Epithelial cell of prostate (primary cell): ENCODE measurements at places on chromosomes 2 and 18.

- no peak for DNase-seq
Measured at GRCh38 chr2:104028061-104028460, 825.9 kb upstream of the POU3F3 start.

- peak; percentile 62 for DNase-seq
Measured at GRCh38 chr2:230737791-230738226, 25.2 kb downstream of the CAB39 start.

- DNase-seq, result no peak
Measured at GRCh38 chr2:240970104-240970503, 28.3 kb upstream of the SNED1 start.

GRCh38 chr2:238872026-238872425 is 24.1 kb downstream of the TWIST2 start:
- DNase-seq, result no peak

GRCh38 chr2:25085761-25086560 is 44.1 kb downstream of the EFR3B start:
- no peak for DNase-seq

DNA sequence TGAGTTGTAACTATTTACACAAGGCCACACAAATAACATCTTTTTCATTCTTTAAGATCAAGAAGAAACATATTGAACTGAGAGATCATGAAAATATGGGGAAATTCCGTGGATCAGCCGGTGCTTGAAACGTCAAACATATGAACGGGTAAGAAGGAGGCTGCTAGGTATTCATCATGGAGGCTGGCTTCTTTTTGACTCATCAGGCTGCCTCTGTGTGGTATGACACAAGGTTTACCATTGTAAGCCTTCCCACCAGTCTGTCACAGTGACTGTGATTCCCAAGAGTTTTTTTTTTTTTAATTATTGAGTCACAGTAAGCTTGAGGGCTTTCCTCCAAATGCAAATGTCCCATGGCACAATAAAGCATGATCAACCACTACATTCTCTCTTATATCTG is 506.9 kb downstream of the BCL11A start:
- peak; percentile 12 for DNase-seq

GRCh38 chr2:20483194-20483895 is 36.5 kb downstream of the RHOB start:
- no peak for DNase-seq

- no peak for DNase-seq
Measured at GRCh38 chr18:38966841-38967240, 1401.2 kb upstream of the CELF4 start.

GRCh38 chr2:46769809-46770208 is 145.8 kb downstream of the MCFD2 start:
- no peak for DNase-seq

DNA sequence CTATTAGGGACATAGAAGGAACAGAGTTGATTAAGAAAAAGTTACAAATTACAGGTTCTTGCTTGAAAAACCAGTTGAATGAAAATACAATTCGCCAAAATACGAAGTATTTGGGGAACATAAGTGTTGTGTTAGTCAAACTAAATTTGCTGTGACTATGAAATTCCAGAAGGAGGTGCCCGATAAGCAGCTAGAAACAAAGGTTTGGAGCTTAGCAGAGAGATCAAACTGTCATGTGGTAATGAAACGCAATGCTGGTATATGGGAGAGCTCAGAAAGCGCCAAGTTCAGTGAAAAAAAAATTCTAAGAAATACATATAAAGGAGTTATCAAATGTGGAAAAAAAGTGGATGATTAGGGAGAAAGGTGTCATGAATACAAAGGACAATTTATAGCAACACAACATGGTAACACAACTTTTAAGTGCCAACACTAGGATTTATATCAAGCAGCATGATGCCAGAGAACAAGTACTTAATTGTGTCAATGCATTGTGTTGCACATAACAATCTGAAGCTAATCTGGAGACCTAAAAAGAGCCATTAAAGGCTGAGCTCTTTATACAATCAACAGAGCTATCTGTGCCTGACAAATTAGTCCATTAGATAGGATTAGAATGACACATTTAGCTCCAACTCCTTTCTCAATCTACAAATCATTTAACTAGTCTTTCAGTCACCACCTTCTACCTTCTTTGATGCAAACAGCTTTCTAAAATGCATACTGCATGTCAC is 31.2 kb downstream of the SMAD2 start:
- DNase-seq, result no peak
